ENCODE measurements at places on chromosomes 7 and 10.

DNA sequence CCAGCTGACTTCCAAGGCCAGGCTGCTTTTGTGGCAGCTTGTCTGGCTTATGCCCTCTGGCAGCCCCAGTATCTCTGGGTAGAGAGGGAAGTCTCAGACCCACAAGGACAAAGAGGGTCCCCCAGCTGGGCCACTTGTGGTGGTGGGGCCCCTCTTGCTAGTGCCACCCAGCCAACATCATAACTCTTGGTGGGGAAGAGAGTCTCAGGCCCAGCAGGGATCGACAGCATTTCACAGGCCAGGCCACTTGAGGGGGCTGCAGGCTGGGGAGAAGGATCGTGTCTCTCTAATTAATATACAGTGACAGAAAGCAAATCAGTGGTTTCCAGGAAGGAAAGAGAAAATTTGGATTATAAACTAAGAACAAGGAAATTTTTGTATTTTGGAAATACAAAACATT, 76.0 kb downstream of the TYW1B start:
- DNase-seq = no peak

DNA sequence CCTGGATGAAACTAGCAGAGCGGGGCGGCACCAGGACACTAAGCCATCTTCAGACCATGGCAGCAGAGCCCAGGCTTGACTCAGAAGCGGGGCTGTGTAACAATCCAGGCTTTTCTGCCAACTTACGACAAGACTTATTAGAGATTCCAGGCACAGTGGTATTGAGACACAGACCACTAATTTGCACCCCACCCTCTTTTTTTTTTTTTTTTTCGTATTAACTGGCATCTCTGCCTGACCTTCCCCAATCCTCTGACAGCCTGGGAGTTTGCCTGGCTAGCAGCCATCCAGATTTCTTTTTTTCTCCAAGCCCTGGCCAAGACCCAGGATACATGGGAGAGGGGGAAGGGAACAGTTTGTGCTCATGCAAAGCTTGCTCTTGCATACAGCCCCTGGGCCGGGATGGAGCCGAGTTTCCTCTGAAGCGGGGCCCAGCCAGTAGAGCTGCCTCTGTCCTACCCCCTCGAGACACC, 182.4 kb downstream of the PLXNA4 start:
- DNase-seq = no peak

- no peak for DNase-seq
Measured at GRCh38 chr7:28980451-28981160, 22.5 kb upstream of the TRIL start.

GRCh38 chr10:130737186-130737585, 574.3 kb downstream of the TCERG1L start:
- DNase-seq = no peak

DNA sequence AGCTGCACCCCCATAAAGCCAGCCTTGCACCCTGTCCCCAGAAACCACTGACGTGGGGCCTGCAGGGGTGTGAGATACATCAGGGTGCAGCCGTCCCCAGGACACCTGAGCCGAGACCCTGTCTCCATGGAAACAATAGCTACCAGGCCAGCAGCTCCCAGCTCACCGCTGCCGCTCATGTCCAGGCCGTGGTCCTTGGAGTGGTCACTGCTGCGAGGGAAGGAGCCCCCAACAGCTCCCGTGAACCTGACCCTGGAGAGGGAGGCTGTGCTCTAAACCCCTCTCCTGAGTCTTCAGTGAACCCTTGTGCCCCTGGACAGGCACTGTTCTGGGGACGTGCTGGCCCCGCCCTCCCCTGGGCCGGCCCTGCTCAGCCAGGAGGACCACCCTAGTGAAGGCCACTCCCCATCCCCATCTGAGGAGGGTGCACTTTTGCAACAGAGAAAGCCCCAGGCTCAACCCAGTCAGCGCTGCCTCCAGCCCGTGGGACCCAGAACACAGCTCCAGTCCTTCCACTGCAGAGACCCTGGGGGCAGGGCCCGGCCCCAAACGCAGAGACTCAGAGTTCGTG, 19.6 kb upstream of the INPP5A start:
- DNase-seq = no peak

DNA sequence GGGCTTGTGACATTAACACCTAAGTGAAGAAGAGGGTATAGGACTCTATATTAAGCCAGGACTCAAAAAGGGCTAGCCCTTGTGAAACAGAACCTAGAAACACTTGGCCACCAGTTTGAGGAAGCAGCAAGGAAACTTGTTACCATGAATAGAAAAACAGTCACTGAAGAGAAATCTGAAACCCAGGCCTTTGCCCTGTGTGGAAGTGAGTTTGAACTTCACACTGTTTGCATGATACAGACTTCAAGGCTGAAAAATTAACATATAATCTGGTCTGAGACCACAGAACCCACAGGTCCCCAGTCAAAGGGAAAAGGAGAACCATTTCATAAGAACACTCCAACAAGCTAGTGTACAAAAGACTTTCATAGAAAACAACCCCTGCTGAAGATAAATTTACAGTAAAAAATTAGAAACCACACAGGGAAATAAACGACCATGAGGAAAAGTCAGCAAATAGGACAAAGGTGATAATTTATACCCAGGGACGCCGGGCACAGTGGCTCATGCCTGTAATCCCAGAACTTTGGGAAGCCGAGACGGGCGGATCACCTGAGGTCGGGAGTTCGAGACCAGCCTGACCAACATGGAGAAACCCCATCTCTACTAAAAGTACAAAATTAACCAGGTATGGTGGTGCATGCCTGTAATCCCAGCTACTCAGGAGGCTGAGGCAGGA, 76.1 kb downstream of the SKIDA1 start:
- DNase-seq = no peak

GRCh38 chr7:106570948-106571418, 90.0 kb downstream of the CCDC71L start:
- DNase-seq = no peak

- no peak for DNase-seq
Measured at GRCh38 chr7:157684157-157684908, 347.5 kb downstream of the DNAJB6 start.

GRCh38 chr10:7810443-7810842, 7.9 kb upstream of the TAF3 start:
- DNase-seq = no peak

GRCh38 chr10:48526846-48527505, 77.9 kb downstream of the ARHGAP22 start:
- DNase-seq = no peak

DNA sequence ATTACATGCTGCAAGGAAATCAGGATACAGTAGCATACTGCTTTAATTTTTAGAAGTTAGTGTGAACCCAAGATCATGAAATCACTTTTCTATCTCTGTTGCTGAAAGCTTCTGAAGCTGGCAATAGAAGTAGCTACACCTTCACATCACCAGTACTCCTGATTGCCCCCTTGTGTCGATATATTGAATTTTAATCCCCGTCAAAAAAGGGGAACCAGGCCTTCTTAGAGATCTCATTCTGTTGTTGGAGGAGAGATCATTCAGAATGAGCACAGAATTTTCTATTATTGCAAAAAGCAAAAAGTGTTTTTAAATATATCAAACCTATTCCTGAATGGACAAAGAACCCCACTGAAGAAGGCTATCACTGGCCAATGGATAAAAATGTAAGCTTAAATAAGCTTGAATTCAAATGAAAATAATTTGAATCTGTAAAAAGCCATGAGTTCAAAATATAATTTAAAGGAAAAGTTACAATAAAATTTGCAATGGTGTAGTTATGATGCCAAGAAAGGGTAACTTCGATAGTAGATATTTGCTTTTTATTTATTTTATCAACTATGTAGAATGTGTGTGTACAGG, 39.7 kb upstream of the TEX47 start:
- DNase-seq = no peak

GRCh38 chr10:97279121-97279815, 13.2 kb downstream of the ARHGAP19 start:
- DNase-seq = no peak

- DNase-seq = no peak
Measured at GRCh38 chr10:70777063-70777875, 7.9 kb downstream of the TBATA start.

DNA sequence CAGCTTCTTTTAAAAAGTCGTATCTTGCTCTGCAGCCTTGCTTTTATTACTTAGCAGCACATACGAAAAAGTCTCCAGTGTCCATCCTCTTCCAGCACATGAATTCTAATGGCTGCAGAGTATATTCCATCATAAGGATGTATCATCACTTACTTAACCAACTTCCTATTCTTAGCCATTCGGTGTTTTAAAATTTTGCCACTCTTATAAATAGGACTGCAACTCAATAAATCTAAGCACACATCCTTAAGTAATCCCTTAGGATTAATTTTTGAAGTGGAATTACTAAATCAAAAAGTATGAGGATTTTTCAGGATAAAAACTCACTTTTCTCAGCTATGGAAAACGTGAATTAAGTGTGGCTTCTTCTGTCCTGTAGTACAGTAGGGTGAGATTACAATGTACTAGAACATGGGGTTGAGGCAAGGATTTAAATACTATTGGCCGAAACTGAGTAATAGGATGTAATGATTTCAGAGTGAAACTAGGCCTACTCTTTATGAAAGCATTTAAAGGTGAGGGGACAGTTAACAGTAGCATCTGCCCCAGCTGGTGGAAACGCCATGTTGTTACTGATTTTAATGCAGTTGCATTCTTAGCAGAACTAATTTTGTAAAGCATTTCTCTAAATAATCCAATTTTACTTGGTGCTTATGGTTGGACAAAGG, 1035.5 kb downstream of the LRMDA start:
- DNase-seq = no peak

DNA sequence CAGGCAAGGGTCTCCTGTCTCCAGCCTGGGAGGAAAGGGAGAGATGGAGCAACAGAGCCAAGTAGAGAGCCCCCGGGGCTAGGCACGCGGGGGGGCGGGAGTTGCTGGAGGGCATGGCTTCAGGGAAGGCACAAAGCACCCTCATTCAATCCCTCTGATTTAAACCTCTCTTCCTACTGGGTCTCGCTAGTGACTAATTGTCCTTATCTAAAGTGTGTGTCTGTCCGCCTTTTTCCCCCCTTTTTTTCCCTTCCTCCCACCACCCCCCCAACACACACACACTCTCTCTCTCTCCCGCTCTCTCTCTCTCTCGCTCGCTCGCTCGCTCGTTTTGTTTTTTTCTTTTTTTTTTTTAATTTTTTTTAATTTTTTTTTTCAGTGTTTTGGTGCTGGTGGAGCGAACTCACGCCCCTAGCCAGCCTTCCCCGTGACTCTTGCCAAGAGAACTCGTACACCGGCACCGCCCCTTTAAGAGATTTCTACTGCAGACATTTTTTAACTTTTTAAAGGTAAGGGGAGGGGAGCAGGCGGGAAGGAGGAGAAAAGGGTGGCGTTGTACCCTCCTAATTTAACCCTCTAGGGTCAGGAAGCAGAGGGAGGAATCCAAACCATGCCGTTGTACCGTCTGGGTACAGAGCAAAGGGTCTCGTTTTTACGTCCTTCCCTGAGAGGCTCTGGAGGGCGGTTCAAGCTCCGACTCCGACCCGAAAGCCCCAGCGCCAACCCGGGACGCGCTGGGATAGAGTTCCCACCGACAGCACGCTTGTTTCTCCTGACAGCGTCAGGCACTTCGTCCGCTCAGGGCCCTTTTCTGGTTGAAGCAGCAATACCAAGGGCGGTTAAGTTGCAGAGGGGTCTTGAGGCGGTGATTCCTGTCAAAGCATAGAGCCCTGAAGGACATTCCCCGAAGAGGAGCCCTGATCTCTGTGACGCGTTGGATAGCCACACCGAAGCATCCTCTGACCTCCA, at the start of gene HPSE2:
TSS of gene HPSE2 (minus strand) at position 195 of the 969 bp plus-strand sequence.
- DNase-seq = no peak

DNA sequence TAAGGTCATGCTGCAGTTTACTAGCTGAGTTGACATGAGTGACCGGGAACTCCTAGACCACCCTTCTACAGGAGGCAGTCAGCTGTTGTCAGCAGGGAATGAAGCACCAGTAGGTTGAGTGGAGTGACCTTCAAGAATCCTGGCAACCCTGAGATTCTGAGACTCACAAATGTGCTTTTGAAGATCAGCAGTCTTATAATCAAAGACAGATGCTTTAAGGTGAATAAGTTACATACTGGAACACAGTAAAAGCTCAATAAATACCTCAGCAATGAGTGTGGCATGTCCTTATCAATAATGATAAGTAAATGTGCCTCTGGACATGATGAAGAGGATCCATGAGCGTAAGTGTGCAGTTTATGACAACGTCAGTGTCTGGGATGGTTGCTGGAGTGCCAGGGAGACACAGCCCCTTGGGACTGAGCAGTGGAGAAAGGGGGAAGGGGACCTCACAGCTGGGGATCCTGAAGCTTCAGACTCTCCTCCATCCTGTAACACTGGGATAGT, 11.9 kb upstream of the OR6V1 start:
- DNase-seq = no peak

GRCh38 chr7:140683657-140684056, 10.9 kb downstream of the ADCK2 start:
- no peak for DNase-seq

DNA sequence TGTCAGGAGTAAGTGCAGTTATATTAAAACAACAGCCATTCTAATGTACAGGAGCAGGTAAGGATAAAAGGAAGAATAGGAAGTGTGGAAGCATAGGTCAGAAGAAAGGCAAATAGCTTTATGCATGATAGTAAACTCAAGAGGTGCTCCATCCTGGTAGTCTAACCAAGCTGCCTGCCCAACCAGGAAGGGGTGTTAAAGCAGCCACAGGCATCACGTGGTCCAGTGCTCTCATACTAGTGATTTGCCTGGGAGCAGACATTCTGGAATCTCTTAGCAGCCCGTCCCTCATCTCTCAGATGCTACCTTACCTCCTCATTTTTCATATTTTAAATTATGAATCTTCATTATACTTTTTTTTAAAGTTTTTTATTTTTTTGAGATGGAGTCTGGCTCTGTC, 18.5 kb downstream of the ABRAXAS2 start:
- no peak for DNase-seq

GRCh38 chr7:151444632-151445031, 4.7 kb upstream of the CRYGN start:
- no peak for DNase-seq

GRCh38 chr7:106774768-106775551, 90.1 kb upstream of the PIK3CG start:
- no peak for DNase-seq

- no peak for DNase-seq
Measured at GRCh38 chr10:19699299-19699698, 116.9 kb upstream of the PLXDC2 start.

- no peak for DNase-seq
Measured at GRCh38 chr10:91829268-91829667, 31.0 kb downstream of the TNKS2 start.

- DNase-seq = no peak
Measured at GRCh38 chr10:60397792-60398191, 8.1 kb upstream of the ANK3 start.

DNA sequence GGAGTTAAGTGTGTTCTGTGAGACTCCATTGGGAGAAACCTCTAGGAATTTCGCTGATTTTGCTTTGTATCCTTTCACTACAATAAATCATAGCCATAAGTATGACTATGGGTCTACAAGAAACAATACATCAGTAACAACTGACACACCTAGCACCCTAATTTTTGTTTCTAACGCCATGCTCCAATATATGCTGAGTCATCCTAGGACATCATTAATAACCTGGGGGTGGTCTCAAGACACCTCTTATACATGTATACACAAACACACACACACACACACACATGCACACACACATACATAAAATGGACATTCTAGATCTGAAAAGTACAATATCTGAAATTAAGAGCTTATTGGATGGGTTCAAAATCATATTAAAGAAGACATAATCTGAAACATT, 18.2 kb downstream of the ZNF248 start:
- DNase-seq = no peak

GRCh38 chr7:1531263-1531978, 919 bp downstream of the MAFK start:
- no peak for DNase-seq

- no peak for DNase-seq
Measured at GRCh38 chr7:8379264-8379663, 54.1 kb upstream of the NXPH1 start.

Data from stimulated activated CD8-positive, alpha-beta memory T cell treated with anti-CD3 and anti-CD28 coated beads, Interleukin-15, amount 100 ng/mL, for 24 hours (primary cell).